ENCODE measurements at places on chromosomes 5 and 9.

- peak; percentile 4 for DNase-seq
Measured at GRCh38 chr5:103216137-103216536, 42.4 kb upstream of the MACIR start.

GRCh38 chr5:60297658-60298057 lies 402.3 kb downstream of the DEPDC1B start:
- no peak for DNase-seq

- no peak for DNase-seq
Measured at GRCh38 chr5:109418712-109419352, 9.1 kb upstream of the PJA2 start.

DNA sequence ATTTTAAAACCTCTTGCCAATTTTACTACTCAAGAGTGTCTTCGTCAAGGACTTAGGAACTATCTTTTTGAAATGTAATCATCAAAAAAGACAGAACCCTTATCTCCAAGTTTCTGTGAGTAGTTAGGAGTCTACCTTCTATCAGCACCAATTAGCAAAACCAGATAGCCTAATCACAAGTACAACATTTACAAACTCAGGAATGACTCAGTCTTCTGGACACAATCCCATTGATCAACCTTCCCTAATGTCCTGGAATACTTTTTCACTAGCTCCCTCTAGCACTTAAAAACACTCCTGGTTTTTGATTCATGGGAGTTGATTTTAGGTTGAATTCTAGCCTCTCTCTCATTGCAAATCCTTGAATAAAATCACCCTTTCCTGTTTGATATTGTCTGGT lies 680.7 kb downstream of the PRR16 start:
- peak; percentile 0 for DNase-seq

GRCh38 chr5:65693121-65693520 lies 28.8 kb downstream of the SGTB start:
- no peak for DNase-seq

- no peak for DNase-seq
Measured at GRCh38 chr5:78215972-78216371, 78.5 kb downstream of the AP3B1 start.

DNA sequence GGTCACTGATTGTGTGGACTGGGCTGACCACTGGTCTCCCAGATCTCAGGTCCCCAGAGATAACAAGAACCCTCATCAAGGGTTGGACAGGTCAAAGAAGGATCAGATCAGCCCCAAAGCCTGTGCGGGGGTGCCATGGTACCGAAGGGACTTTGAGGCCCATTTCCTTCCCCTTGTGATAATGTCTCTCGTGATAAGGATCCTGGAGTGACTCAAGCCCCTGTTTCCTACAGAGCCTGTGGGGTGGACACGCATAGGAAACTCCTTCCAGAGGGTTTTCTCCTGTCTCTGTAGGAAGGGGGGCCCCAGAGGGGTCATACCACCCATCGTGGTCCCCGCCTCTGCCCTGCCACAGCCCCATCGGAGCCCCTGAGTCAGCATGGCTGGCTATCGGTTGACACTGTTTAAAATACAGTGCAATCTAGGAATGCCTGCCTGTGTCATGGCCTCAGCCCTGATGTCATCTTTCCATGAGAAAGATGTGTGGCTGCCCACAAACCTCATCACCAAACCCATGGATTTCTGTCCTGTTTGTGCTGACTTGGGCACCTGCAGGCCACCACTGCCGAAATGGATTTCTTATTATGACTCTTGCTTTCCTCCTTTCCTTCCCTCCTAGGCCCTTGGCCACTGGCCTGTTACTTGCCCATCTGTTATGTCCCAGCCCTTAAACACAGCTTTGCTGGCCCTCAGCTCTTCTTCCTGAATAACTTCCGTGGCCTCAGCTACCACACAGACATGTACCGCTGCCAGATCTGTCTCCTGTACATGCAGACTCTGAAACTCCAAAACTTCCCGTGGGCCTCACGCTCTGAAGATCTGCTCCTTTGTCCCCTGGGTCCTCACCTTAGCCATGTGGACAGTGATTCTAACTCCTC lies 2.9 kb upstream of the CSF2 start:
- DNase-seq, result no peak

- no peak for DNase-seq
Measured at GRCh38 chr9:12759761-12760160, 15.1 kb upstream of the LURAP1L start.

DNA sequence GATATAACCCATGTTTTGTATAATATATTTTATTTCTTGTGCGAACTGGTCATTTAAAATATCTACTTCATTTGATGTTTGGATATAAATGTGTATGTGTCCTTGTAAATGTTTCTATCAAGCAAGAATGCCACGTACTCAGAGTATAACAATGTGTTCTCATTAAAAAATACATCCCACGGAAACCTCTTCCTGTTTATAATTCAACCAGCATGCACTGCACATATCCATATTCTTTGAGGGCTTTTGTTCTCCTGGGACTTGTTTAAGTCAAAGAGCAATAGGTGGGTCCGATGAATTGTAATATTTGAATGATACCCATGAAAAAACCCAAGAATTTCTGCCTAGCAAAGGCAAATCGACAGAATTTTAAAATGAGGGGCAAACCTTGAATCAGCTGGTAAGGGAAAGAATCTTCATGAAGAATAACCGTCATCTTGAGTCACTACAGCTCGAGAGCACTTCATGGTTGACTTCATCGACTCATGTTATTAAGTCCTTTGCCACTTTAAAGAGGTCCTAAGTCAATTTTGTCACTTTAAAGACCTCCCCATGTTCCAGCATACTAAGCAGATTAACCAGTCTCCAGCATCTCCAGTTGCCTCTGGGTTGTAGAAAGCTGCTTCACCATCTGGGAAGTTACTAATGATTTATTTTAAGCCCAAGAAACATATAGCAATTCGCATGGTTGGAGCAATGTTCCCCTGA lies 80.6 kb downstream of the NPR3 start:
- DNase-seq, result no peak

- no peak for DNase-seq
Measured at GRCh38 chr5:140800816-140801493, at the start of gene PCDHA3. PCDHA3 (plus strand) TSS chr5:140801057.

- no peak for DNase-seq
Measured at GRCh38 chr5:55471468-55471867, 63.3 kb downstream of the PLPP1 start.

All from HuH-7 (cell line).